ENCODE measurements at places on chromosomes 1 and 21.
A peak's percentile ranks its signal among the peaks of the same experiment; 100 is the strongest.

DNA sequence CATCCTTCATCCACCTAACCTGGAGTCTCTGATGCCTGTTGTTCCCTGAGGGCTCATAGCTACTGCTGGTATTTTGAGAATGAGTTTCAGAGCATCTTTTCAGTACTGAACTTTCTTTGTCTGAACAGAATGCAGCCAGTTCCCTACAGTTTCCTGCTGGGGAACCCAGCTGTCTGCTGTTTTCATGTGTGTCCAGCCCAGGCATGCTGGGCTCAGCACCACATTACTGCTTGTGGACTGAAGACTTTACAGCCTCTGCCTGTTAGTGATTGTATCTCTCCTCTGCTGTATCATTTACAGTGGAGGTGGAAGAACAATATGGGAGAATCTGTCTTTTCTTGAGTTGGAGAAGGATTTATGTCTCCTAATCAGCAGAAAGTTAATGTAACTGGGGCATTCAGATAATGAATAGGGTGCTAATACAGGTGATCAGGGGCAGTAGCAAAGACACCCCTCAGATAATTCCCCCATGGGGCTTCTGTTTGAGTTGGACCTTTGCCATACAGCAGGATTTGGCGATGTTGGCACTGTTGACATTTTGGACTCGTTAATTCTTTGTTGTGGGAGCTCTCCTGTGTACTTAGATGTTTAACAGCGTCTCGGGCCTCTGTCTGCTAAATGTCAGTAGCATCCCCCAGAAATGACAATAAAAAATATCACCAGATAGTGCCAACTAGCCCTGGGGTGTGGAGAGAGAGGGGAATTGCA, 207.7 kb downstream of the HHAT start:
- DNase-seq = no peak

- peak; percentile 85 for DNase-seq
Observed at GRCh38 chr1:43358121-43358745, 548 bp upstream of the CDC20 start.

- DNase-seq = no peak
Observed at GRCh38 chr1:52057876-52058415, 1.9 kb downstream of the BTF3L4 start.

GRCh38 chr1:193019442-193020026, 39.6 kb downstream of the UCHL5 start:
- DNase-seq = peak; percentile 80

GRCh38 chr1:58704616-58705021, 4.8 kb upstream of the MYSM1 start:
- no peak for DNase-seq

GRCh38 chr1:42851420-42851819, 5.0 kb downstream of the ZNF691 start:
- DNase-seq = no peak

- peak; percentile 68 for DNase-seq
Observed at GRCh38 chr1:151984313-151984956, 9.2 kb downstream of the S100A10 start.

DNA sequence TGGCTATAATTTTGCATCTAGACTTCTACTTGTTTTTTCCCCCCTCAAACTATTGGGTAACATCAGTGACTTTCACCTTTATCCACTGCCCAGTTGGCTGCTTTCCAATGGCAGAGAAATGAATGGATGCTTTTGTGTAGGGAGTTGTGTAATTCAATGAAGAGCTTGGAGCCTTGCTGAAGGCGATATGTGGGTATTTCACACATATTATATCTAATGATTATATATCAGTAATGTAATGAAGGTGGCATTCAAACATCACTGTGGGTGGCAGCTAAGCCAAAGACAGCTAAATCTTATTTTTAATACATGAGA, 81.2 kb downstream of the TGFB2 start:
- DNase-seq = no peak

DNA sequence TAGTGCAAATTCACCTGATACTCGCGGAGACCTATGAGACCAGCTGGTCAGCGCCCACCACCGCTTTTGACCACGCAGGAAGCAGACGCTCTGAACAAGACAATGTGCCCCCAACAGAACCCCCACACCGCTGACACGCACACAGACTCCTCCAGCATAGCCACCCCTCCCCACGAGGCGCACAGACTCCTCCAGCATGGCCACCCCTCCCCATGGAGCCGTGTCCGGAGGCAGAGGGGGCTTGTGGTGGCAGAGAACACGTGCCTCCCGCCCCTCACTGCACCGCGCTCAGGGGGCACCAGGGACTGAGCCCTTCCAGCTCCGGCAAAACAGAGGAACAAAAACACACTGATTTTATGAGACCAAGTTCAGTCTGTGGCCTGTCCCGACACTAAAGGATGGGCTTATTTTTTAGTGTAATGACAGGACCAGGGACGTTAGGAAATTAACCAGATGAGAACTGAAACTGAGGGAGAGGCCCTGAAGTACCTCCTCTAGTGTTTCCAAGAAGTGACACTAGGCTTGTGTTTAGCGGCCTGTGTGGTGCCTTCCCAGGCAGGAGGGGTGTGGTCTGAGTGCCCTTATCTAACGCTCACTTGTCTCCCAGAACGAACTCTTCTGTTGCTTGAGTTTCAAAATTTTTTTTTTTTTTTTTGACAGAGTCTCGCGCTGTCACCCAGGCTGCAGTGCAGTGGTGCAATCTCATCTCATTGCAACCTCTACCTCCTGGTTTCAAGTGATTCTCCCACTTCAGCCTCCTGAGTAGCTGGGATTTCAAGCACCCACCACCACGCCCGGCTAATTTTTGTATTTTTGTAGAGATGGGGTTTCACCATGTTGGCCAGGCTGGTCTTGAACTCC, 10.0 kb upstream of the AGPAT3 start:
- peak; percentile 100 for DNase-seq

- peak; percentile 88 for DNase-seq
Observed at GRCh38 chr1:201015551-201016091, 7.9 kb downstream of the KIF21B start.

GRCh38 chr1:23521588-23521987, 9.4 kb downstream of the E2F2 start:
- DNase-seq = no peak

DNA sequence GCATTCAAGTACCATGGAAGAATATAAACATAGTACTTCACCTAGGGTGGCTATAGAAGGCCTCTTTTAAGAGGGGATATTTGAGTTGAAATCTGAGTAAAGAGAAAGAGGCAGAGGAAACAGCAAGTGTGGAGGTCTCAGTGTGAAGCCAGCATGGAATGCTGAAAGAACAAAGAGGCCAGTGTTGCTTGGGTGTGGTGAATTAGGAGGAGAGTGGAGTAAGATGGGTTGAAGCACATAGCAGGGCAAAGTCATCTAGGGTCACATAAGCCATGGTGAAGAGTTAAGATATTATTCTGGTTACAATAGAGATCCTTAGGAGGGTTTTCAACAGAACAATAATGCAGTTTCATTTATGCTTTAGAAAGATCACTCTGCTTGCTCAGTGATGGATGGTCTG, 37.5 kb downstream of the C1orf141 start:
- no peak for DNase-seq

- peak; percentile 35 for DNase-seq
Observed at GRCh38 chr21:25506261-25506660, 101.0 kb downstream of the MRPL39 start.

- DNase-seq = peak; percentile 85
Observed at GRCh38 chr1:185069202-185069772, 23.9 kb downstream of the RNF2 start.

- DNase-seq = no peak
Observed at GRCh38 chr1:111474106-111474505, 322 bp downstream of the C1orf162 start.

DNA sequence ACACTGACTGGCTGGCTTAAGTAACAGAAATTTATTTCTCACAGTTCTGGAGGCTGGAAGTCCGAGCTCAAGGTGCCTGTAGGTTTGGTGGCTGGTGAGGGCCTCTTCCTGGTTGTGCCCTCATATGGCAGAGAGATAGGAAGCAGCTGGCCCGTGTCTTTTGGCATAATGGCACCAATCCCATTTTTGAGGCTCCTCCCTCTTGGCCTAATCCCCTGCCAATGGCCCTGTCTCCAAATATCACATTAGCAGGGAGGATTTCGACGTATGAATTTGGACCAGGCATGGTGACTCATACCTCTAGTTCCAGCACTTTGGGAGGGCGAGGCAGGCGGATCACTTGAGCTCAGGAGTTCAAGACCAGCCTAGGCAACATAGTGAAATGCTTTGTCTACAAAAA, 37.4 kb downstream of the AGPAT3 start:
- DNase-seq = no peak

DNA sequence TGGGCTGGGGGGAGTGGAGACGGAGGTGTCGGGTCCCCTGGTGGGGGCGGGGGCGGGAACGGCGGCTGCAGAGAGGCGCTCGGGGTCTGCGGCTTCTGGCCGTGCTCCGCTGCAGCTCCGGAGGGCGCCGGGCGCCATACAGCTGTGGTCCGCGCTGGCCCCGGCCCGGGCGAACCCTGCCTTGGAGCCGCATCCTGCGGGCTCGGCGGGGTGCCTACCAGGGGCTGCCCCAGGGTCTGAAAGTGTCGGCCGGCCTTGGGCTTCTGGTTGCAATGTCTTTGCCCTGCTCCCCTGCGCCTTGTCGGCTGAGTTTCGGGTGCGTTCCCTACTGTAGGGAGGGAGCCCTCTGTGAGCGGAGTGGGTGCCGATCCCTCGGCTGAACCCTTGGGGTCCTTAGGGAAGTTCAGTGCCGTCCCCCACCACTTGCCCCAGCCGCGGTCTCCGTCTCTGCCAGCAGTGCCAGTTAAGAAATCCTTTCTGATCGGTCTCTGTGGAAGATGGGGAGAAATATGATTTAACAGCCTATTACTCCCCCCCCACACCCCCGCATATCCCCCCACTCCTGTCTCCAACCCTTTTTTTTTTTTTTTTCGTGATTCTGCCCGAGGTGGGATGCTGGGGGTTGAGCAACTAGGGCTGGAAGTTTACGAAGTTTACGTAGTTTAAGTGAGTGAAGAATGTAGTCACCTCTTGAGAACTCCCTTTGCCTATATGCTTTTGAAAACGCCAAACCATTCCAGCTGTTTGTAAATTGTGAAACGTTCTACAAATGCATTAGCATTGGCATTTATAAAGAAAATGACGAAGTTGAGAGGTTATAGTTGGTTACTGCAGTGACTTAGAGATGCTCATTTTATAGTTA, 588 bp downstream of the NEXN start:
- DNase-seq = peak; percentile 72

DNA sequence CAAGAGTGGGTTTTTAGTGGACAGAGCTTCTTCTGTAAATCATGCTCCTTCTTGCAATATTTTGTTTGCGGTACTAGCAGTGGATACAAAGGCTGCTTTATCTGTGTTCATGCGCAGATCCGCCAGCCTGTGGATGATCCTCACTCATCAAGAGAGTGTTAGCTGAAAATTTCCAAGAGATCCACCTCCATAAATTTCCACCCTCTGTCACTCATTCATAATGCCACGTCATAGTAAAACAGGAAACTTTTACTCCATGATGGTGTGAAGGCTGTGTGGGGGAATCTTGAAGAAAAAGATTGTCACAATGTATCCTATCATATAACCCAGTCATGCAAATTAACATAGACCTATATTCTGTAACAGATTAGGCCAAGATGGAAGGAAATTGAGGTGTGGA, 4.4 kb upstream of the MAPKAPK2 start:
- no peak for DNase-seq

DNA sequence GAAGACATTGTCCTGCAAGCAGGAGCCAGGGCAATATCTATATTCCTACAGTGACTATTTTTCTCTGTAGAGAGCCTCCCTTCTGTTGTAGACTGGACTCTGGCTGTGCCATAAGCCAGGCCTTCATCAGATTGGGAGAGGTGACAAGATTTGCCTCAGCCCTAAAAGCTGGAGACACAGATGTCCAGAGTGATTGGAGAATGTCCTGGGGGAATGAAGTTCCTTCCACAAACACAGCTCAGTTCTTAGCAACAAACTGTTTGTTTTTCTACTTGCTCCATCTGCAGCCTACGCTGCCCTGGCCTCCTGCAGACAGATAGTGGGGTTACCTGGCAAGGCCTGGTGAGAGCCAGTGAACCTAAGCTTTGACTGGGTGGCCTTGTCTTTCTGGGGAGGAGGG, 29.9 kb upstream of the SNX27 start:
- DNase-seq = no peak
